Activated effector memory CD4-positive, alpha-beta T cell treated with Interleukin-2 at 50 U/mL for 16 hours (primary cell): ENCODE measurements at places on chromosomes 6 and 20.

DNA sequence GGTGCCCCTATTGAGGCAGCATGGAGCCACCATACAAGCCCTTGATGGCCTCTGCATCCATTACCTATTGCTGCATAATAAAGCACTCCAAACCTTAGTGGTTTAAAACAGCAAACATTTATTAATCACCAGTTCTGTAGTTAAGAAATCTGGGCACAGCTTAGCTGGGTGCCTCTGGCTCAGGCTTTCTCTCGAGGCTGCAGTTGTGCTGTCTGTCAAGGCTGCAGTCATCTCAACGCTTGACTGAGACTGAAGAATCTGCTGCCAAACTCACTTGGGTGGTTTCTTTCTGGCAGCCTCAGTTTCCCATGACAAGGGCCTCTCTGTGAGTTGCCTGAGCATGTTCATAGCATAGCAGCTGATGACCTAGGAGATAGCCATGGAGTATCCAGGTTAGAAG is 207.4 kb upstream of the LRFN2 start:
- DNase-seq = no peak

- no peak for DNase-seq
These were observed 47.4 kb downstream of the SLC23A2 start for GRCh38 chr20:4953881-4954280.

- DNase-seq = no peak
These were observed 65.3 kb downstream of the CTNNBL1 start for GRCh38 chr20:37759052-37759553.

DNA sequence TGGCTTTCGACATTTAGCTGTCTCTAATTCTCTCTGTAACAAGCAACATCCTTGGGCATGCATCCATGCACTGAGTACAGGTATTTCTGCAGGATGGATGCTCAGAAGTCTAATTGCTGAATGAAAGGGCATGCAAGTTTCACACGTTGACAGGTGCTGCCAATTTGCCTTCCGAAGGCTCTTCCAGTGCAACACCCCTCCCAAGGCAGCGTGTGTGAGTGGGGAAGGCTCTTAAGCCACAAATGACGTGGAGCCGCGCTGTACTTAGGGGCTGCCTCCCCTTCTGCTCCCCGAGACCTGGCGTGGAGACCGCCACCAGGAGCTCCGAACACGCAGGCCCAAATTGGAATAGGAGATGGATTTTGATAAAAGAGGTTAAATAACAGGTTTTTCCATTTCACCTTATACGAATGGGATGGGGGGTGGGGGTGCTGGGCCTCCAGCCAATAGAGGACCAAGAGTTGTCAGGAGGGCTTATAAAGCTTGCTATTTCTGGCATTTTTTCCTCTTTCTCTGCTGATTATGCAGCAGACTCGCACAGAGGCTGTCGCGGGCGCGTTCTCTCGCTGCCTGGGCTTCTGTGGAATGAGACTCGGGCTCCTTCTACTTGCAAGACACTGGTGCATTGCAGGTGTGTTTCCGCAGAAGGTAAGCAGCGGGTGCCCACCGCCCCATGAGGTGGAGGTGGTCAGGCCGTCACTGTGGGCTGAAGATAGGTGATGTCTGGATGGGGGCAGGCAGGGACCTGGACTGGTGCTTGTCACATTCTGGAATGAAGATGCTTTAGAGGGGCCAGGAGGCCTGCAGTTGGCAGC is 30.9 kb downstream of the TOX2 start:
- DNase-seq = no peak

DNA sequence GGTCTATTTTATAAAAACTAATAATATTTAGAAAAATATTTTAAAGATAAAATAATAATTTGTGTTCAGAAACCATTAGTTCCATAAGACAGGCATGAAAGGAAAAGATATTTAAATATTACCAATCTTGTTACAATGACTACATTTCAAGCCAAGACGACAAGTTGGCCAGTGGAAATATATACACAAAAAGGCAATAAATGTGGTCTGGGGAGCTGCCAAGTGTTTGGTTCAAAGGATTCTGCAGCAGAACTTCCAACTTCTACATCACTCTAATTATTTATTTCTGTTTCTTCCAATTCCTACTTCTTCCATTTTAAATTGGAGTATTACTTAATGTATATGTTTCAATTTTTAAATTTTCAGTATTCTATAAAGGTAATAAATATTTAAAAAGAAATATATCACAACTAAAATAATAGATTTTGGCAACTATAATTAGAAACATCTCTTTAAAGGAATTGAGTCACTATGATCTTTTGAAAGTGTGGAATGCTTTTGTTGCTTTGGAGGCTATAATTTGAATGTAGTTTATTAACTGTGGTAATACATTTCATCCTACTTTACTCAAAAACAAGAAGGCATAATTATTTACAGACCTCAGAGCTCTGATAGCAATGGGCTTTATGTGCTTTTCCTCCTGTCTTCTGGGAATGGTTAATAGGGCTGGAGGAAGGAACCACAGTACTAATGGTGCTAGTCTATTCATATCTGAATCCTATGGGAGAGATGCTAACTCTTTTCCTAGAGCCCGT is 129.7 kb upstream of the FAM184A start:
- no peak for DNase-seq

- DNase-seq = no peak
These were observed 26.9 kb downstream of the DDX43 start for GRCh38 chr6:73421534-73421933.

GRCh38 chr20:11012975-11013374 is 339.2 kb upstream of the JAG1 start:
- DNase-seq = no peak

GRCh38 chr20:61940491-61940890 is 125.2 kb downstream of the TAF4 start:
- DNase-seq = no peak

- no peak for DNase-seq
These were observed 265.1 kb upstream of the PRDM1 start for GRCh38 chr6:105821027-105821426.

DNA sequence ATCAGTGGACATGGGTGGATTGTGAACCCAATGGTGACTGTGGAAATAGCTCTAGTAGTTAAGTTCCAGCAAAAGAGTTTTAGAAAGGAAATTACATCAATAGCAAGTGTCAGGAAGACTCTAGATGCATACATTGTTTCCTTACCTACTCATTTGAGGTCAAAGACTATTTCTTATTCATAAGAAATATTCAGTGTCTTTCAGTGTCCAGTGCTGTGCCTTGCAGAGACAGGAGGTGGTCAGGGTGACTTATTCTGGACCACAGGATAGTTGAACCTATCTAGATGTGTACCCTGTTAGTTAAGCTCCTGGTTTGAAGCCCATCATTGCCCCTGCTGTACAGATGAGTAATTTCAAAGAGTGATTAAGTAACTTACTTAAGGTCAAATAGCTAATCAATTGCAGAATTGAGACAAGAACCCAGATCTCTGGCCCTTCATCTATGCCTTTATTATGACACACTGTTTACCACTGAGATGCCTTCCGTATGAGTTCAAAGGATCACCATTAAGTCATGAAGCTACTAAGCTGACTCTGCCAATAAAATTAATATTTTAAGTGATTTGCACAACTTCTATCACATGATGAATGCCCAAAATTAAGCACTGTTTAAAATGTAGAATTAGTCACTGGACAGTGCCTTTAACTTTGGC is 136.1 kb downstream of the PDSS2 start:
- no peak for DNase-seq

GRCh38 chr6:89047473-89047872 is 33.1 kb upstream of the PNRC1 start:
- DNase-seq = no peak

DNA sequence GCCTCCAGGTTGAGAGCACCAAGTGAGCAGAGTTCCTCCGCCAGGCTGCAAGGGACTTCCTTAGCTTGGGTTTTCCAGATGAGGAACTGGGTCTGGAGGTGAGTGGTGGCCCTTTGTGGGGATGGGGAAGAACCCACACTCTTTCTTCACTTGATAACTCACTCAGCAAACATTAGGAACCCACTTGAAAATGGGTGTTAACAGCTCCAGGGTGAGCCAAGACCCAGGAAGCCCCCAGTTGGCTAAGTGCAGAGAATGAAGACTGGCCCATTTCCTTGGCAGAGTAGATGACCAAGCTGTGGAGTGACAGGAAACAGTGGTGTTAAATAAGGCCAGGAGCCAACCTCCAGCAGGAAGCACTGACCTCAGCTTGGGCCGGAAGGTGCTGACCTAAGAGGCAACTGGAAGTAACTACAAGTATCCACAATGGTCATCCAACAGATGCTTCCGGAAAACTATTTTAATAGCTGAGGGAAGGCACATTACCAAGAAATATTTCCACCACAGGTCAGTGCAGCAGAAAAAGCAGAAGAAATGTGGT is 22.7 kb downstream of the MRPL14 start:
- no peak for DNase-seq

DNA sequence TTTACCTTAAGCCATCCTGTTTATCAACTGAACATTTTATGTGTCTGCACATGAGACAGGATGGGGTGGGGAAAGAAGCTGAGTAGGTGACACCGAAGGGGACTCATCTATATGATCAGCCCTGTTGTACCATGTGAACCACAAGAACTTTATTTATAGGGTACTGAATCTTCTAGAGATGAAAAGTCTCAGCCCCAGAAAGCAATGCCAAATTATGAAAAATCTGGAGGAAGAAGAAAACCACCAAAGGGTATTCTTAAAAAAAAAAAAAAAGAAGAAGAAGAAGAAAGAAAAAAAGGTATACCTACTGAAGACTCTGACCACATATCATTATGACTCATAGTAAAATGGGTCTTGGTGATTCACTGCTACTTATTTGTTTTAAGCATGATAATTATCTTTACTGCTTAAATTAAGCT is 39.8 kb upstream of the HBS1L start:
- DNase-seq = peak; percentile 18

- no peak for DNase-seq
These were observed 22.0 kb upstream of the RIPK1 start for GRCh38 chr6:3046295-3046694.

GRCh38 chr6:130923350-130923749 is 96.1 kb downstream of the SMLR1 start:
- DNase-seq = no peak

GRCh38 chr6:53691252-53691651 is 25.7 kb upstream of the KLHL31 start:
- no peak for DNase-seq

DNA sequence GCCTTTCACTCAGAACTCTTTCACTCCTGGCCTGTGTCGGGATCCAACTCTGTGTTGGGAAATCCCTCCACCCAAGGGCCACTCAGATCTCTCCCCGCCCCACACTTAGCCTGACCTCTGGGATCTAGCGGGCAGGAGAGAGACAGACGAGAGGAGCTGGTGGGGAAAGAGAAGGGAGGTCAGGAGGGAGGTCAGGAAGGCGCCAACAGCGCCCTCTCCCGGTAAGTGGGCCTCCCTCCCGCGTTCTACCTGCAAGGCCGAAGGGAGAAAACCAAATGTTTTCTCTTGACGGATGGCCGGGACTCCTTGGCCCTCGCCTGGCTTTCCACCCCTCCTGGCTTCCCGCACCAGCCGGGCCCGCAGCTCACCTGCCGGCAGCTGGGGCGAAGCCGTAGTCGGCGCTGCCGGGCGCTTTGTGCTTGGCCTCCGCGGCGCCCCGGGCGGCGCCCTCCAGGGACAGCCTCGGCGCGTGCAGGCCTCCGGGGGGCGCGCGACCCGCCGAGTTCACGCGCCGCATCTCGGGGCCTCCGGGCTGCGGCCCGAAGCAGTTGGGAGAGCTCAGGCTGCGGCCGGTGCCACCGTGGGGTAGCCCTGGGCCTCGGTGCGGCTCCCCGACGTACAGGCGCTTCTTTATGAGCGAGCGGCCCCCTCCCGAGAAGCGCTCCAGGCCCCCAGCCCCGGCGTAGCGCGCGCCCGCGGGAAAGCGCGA is 38.2 kb downstream of the C6orf132 start:
- peak; percentile 57 for DNase-seq

DNA sequence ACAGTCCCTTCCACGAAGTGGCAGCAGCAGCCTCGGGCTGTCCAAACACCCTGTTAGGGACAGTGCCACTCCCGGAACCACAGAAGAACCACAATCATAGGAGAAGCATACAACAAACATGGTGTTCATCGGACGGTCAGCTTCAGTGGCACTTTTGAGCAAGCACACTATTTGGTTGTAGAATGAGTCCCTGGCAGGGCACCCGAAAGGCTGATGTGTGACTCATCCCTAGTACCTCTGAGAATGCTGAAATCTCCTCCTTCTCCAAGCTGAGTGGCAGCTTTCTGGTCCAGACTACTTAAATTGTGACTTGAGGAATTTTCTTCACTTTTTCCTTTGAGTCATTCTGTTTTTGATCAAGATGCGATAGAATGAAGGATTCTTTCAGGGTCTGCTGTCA is 282.5 kb downstream of the ESR1 start:
- DNase-seq = no peak

DNA sequence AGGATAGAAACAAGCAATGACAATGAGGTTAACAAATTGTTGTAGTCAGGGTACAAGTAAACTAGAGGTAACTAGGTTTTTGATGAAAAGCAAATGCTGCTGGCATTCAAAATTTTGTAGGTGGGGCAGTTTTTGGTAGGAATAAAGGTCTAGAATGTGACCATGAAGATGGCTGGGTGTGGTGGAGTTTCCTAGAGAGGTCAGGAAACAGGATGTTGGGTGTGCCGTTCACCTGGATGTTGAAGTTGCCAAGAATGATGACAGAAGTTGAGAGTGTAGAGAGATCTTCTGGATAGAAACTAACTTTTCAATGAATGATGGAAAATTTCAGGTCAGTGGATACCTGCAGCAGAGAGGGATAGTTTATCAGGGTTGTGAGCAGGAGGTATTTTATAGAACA is 22.7 kb downstream of the MAPK14 start:
- DNase-seq = no peak

GRCh38 chr20:7015257-7015656 is 247.8 kb downstream of the BMP2 start:
- DNase-seq = no peak

DNA sequence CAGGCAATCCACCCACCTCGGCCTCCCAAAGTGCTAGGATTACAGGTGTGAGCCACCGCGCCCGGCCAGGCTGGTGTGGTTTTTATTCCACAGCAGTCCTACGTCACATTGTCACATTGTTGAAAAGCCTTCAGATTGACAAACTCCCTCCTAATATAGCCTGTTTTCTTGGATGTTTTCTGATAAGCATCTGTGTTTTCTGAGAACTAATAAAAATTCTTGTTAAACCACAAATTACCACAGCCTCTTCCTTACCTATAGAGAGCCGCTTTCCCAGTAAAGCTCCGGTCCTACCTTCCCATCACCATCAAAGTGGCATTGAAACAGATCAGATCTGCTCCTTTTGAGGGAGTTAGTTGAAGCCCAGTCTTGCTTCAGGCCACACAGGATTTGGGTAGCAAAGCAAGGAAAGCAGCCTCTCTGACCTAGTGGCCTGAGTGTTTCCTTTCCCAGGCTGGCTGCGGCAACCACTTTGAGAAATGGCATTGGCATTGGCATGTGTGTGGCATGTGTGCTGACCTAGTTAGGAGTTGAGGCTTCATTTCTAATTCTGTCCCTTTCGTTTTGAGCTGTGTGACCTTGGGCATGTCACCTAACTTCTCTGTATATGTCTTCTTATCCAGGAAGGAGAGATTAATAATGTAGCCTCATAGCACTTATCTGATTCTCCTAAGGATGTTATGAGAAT is 1.7 kb upstream of the PKIG start:
- DNase-seq = no peak

- no peak for DNase-seq
These were observed 375 bp upstream of the TMEM14C start for GRCh38 chr6:10722570-10722819.

- DNase-seq = no peak
These were observed 24.2 kb upstream of the TMX4 start for GRCh38 chr20:8043687-8044282.
